ENCODE measurements at places on chromosomes 11 and 22.

DNA sequence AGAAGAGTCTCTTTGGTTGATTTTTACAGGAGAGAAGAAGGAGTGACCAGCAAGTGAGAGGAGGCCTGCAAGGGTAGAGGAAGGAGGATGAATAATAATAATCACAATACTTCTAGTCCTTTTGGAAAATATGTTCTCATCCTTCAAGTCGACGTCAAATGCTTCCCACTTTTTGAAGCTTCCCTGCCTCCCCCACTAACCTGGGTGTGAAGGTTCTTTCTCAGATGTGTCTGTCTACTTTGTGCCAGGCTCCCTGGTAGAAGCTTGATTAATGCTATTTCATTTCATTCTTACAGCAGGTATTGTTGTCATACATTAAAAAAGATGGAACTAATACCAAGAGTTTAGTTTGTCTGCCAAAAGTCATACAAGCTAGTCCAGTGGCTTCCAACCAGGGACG is 17.1 kb downstream of the TENM4 start:
- no peak for ATAC-seq

DNA sequence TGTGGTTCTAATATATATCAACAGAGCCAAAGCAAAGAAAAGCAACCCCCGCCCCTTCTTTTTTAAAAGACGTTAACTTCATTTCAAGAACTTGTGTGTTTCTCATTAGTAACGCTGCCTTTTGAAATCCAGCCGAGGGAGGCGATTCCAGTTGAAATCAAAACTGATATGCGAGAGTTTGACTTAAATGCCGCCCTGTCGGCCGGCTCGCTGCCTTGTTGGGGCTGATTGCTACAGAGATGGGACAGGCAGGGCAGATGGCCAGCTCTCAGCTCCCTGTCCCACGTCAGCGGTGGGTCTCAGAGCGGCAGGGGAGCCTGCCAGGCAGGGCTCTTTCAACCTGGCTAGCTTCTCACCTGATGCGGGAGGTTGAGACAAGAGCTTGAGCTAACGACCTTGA is 51.9 kb upstream of the ALX4 start:
- ATAC-seq: no peak

DNA sequence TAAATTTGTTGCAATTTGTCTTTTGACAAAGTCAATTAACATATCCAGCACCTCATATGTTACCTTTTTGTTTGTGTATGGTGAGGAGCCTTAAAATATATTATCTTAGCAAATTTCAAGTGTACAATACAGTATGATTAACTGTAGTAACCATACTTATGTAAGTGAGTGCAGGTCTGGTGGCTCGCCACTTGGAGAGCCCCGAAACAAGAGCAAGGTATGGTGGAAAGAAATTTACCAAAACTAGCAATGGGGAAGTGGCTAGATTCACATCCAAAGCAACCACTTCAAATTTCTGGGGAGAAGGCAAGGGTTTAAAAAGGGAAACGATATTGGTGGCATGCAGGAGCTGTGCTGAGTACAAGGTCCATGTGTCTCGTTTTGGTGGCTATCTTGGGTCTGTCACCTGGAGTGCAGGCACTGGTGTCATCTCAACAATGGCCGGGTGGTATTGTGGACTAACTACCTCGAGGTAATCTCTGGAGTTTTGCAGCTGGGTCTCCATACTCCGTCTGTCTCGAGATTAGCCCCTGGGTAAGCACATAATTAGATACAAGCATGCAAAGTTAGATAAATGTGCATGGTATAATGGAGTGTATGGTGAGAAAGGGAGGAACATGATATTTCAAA is 8.2 kb upstream of the FNBP4 start:
- ATAC-seq: no peak

- ATAC-seq: no peak
Observed at GRCh38 chr11:34855021-34855753, 61.0 kb downstream of the APIP start.

DNA sequence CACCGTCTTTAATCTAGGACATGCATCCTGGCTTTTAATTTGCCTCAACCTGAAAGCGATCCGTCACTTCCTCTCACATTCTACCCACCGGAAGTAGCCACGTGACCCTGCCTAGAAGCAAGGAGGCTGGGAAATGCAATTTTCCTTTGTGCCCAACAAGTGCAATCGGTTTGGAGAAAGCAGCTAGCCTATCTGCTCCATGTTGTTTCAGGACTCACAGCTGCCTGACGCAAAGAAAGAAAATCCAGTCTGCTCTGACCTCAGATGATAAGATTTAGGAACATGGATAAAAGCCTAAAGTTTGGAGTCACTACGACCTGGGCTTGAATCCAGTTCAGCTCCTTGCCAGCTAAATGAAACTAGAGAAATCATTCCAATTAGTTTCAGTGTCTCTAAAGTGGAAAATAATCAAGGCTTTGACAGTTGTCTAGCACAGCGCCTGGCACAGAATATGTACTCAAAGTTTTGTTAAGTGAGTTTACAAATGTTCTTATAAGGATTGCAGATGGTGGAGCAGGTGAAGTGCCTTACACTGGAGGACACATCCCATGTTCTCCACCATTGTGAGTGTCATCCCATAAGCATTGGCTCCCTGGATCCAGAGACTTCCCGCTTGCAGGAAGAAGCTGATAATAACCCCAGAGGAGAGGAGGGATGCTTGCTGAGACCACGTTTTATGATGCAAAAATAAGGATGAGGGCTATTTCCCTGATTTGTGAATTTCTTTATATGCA is 553.7 kb downstream of the MN1 start:
- peak; percentile 59 for ATAC-seq

GRCh38 chr11:125433454-125434121 is 62.5 kb downstream of the FEZ1 start:
- peak; percentile 54 for ATAC-seq

DNA sequence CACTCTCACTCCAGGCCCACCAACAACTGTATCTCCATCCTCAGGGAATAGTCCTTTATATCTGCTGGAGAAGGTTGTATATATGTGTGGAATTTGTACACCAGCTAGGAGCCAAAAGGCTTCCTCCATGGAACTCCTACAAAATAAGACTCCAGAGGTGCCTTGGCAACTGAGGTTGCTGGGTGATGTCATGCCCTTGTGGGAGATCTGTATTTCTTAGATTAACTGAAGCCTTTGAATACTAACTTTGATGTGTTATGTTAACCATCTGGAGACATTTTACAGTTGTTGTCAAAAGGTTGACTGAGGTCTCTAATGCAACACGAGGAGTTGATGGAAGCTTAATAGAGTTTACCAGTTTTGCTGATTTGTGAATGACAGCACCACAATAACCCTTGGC is 139.5 kb upstream of the TTC12 start:
- no peak for ATAC-seq

DNA sequence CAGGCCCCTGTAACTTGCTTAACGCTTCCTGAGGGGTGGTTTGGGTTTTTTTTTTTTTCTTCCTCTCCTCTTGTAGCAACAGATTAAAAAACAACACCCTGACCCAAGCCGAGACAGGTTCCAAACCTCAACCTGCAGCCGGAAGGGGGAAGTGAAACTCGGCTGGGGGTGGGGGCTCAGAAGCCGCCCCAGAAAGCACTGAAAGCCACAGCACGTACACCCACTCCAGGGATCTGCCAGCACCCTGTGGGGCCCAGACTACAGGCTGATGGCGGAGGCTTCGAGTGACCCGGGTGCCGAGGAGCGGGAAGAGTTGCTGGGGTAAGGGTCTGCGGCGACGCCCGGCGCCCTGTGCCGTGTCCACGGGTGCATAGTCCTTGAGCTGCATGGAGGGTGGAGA is at the start of gene LSP1:
Gene LSP1, plus strand, starts transcription at position 208 of the 400 bp plus-strand sequence. Its CDS starts 61 bp downstream, at position 269.
- ATAC-seq: no peak

- ATAC-seq: no peak
Observed at GRCh38 chr22:27987557-27987956, 68.5 kb upstream of the PITPNB start.

GRCh38 chr11:126132319-126132718 is 69.7 kb upstream of the CDON start:
- ATAC-seq: peak; percentile 39

DNA sequence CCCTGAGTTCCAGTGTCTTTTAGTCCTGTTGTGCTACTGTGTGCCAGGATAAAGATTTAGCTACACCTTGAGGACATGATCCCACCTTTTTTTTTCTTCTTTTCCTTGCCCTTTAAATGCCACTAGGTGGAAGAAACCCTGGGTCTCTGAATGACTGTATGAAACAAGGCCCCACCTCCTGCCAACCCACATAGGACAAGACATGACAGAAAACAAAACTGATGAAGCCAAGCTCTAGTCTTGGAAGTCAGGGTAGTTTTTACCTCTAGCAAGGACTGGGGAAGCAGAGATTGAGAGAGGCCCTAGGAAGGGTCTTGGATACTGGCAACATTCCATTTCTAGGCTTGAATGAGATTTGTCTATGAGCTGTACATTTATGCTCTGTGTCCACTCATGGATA is 410.7 kb downstream of the MIAT start:
- ATAC-seq: no peak

- ATAC-seq: no peak
Observed at GRCh38 chr11:124108156-124108555, 7.1 kb upstream of the VWA5A start.

- no peak for ATAC-seq
Observed at GRCh38 chr22:39173787-39174497, 21.5 kb upstream of the CBX7 start.

GRCh38 chr11:71568704-71569349 is 3.5 kb downstream of the KRTAP5-10 start:
- ATAC-seq: no peak

Measured in gastroesophageal sphincter (tissue), 4 donors.